GM12891 (cell line): ENCODE measurements at places on chromosomes 2 and 18.

DNA sequence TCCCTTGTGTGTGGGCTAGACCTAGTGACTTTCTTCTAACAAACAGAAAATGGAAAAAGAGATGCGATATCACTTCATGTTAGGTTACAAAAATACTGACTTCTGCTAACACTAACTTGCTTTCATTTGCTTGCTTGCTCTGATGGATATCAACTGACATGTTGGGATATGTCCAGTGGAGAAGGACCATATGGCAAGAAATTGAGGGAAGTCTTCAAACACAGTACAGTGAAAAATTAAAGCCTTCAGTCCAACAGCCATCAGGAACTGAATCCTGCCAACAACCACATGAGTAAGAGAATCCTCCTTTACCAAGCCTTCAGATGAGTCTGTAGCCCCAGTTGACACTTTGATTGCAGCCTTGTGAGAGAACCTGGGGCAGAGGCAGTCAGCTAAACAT, 143.9 kb downstream of the MAIP1 start:
- no peak for DNase-seq

DNA sequence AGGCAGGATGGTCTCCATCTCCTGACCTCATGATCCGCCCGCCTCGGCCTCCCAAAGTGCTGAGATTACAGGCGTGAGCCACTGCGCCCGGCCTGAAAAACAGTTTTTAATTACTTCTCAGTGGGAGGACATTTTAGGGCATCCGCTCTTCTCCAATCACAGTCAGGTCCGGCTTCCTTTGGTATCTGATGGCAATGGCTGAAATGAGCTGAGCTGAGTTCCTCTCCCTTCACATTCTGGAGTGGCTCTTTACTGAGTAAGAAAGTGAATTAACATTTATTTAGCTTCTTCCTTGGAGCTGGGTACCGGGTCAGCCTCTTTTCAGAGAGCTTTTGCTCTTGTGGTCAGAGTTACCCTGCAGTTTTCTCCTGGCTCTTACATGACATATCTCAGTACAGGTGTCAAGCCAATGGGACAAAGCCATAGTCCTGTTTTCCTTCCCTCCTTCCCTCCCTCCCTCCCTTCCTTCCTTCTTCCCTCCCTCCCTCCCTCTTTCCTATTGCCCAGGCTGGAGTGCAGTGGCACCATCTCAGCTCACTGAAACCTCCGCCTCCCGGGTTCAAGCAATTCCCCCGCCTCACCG, 1.1 kb upstream of the TTC27 start:
- DNase-seq, result no peak

DNA sequence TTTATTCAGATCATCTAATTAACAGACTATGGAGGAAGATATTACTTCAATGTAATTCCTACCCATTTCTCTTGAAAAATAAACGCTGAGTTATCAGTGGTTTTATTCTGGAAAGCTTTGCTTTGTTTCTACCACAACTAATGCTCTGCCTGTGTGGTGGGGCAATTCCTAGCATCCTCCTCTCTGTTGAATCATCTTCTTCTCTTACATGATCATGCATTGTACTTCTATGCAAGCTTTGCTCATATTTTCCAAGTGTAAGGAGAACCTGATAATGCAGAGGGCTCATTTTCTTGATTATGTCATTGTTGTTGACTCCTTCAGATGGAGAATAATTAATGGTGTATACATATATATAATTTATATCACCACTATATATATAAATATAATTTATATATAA, 46.7 kb downstream of the CCDC195 start:
- no peak for DNase-seq

DNA sequence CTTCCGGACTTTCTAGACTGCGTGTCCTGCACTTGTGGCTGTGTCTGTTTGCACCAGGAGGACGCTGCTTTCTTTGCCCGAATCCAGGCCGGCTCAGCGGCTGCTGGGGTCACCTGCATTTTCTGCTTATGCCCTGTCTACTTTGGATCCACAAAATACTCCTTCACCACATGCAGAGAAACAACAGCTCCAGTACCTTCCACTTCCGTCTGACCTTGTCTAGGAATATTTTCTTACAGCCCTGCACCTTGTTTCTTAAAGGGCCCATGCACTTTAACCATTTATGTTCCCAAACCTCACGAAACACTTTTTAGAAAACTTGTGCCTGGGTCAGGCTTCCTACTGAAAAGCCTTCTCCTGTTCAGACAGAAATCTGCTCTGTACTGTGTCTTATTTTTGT, 129.4 kb upstream of the NCK2 start:
- no peak for DNase-seq

DNA sequence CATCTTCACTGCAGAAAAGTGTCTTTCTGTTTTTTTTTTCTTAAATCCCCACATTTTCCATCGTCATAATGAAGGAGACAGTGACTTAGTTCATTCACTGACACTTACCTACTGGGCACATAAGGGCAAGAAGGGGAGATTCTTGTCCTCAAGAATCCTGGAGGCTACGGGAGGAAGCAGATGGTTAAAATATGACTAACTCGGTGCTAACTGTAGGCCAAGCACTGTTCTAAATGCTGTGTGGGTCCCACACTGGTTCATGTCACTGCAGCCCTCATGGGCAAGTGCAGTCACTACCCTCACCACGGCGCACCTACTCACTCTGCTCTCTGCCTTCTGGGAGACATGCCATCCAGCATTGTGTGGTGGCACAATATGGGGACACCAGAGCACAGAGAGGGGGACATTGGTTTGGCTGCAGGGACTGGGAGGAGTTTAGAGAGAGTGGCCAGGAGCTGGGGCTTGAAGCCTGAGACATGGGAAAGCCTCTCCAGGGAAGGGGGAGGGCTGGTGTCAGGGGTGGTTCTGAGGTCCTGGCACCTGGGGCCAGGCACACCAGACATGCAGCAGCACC, 305.2 kb downstream of the MYCN start:
- DNase-seq, result no peak

DNA sequence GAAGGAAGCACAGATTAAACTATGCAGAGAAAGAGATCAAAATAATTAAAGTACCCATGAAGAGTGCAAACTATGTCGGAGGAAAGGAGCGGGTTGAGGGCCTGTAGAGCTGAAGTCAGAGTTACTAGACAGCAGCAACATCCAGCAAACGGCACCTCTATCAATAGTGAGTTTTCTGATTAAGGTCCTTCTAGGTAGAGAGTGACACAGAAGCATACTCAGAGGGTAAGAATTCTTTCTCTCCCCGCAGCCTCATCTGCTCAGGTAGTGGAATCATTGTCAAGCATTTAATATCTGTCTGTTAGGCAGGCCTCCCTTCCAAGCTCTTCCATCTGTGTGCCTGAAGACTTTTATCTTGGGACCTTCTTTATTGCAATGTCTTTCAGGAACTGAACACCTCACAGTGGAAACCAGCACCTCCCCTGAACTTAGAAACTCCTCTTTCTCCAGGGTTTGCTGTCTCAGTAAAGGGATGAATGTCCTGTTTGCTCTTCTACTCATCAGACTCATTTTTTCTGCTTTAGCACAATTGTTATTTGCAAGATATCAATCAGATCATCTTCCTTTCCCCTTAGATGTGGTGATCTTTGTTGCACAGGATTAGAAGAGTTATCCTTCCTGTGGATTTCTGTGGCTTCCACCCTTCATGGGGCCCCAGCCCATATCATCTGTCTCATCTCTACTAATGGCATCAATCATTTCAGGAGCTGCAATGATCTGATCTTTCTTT, 28.8 kb downstream of the SP140 start:
- no peak for DNase-seq

- no peak for DNase-seq
These were observed 107.8 kb downstream of the GFPT1 start for GRCh38 chr2:69279211-69279610.

DNA sequence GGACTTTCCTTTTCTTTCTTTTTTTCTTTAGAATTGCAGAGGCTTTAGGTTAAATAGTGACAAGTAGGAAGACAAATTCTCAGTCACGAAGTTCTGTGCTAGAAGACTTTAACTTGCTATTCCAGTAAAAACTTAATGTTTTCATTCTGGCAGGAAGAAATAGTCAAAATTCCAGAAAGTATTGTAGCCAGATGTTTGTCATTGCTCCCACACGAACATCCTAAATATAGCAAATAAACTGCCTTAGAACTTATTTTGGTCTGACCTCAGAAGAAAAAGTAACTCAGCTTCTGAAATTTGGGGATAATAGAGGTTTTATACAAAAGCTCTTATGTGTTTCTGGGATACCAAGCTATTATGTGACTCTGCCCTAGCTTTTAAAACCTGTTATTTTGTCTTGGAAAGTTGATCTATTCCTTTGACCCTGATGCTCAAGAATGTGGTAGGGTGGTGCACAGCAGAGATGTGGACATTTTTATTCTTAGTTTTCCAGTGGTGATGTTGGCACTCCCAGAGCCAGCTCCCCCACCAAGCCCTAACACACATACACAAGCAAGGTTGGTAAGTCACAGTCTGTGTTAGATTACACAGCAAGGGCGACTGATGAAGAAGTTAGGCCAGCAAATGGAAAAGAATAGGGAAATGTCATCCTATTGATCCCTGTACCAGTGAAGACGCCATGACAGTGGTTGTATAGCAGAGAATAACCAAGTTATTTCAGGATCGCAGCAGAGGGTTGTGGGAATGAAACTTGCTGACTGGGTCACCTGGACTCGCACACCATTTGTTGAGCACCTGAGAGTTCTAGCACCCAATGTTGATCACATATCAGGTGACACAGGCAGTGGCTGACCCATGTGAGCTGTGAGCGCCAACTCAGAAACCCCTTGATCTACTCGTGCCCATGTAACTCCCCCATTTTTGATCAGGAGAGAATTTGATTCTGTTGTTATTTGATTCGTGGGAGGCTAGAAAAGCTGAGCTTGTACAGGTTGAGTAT, 23.7 kb downstream of the FARP2 start:
- DNase-seq, result no peak

DNA sequence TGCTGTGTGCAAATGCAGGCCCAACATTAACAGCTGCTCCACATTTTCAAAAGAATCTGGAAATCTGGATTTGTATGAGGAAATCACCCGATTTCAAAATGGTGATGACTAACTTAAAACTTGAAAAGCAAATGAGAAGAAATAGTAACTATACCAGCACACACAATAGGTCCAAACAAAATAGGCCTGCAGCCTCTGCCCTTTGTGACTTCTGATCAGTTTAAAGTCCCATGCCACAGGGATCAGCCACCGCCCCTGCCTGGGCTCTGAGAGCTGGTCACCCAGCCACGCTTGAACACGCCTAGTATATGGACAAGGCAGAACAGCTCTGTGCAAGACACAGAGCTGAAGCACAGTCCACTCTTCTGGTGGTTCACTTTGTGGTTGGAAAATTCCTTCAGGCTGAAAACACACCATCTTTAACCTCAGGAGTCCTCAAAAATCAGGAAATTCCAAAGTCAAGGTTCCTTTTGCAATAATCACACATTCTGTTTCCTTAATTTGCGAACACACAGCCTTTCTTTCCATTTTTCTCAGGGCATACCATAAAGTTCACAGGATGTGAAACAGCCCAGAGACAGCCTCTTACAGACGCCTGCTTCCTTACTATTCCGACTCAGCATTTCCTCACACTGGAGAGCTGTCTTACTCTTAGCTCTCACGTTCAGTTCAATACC, 150.1 kb upstream of the RIOK3 start:
- no peak for DNase-seq
